Smooth muscle cell of the pulmonary artery (primary cell): ENCODE measurements at places on chromosomes 1 and 21. TPM values are rescaled to one million over a fixed set of nuclear protein-coding genes. Genes with fewer than 3 reads are reported as not detected.

The FALEC gene
- total RNA-seq = 0.23 and 0.33 TPM in 2 replicates

The FCRL2 gene
- total RNA-seq = not detected in 2 replicates

The TNFRSF9 gene
- total RNA-seq = 0.07 and 0.30 TPM in 2 replicates

The SPRR1B gene
- not detected in 2 replicates for total RNA-seq

The COL9A2 gene
- 1.4 and 1.5 TPM in 2 replicates for total RNA-seq
